ENCODE measurements at places on chromosomes 6 and 20.

- no peak overlapping the region for H3K4me3 ChIP-seq
- H3K27ac ChIP-seq: no peak overlapping the region
- DNase-seq: no peak
- H3K36me3 ChIP-seq: peaks cover 10% of the 10 kb centered on the region
- H3K27me3 ChIP-seq: no peaks in the 10 kb centered on the region
- H3K4me1 ChIP-seq: peaks cover 9% of the 10 kb centered on the region
These were observed 20.9 kb downstream of the MAP1LC3A start for GRCh38 chr20:34579191-34579978.

GRCh38 chr6:11788043-11788442 lies 9.4 kb upstream of the ADTRP start:
- no peaks in the 10 kb centered on the region for H3K27me3 ChIP-seq
- no peaks in the 10 kb centered on the region for H3K36me3 ChIP-seq
- H3K27ac ChIP-seq: no peak overlapping the region
- H3K4me3 ChIP-seq: no peak overlapping the region

DNA sequence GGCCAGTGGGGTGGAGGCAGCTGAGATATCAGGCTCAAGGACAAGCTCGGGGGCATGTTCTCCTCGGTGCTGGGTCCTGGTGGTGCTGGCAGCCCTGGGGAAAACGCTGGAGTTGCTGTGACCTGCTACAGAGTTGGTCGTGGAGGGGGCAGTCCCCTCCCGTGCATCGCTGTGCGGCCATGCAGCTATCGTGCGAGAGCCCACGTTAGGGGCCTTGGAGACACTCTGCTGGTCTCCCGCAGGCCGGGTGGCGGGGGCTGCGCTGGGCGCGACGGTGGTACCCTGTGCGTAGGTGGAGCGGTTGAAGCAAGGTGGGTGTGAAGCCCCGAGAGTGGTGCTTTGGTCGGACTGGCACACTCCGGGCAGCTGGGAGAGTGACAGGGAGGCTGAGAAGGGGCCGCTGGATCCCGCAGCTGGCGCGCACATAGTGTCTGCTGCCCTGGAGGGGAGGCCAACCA lies 12.0 kb downstream of the LRRN4 start:
- DNase-seq: no peak
- peaks cover 26% of the 10 kb centered on the region for H3K36me3 ChIP-seq
- no peak overlapping the region for H3K4me3 ChIP-seq
- H3K27me3 ChIP-seq: no peaks in the 10 kb centered on the region

- no peak overlapping the region for H3K27ac ChIP-seq
- H3K27me3 ChIP-seq: no peaks in the 10 kb centered on the region
- DNase-seq: no peak
- peaks cover 2% of the 10 kb centered on the region for H3K4me1 ChIP-seq
- no peak overlapping the region for H3K4me3 ChIP-seq
- H3K36me3 ChIP-seq: no peaks in the 10 kb centered on the region
These were observed 173.5 kb upstream of the RUNX2 start for GRCh38 chr6:45154679-45155078.

DNA sequence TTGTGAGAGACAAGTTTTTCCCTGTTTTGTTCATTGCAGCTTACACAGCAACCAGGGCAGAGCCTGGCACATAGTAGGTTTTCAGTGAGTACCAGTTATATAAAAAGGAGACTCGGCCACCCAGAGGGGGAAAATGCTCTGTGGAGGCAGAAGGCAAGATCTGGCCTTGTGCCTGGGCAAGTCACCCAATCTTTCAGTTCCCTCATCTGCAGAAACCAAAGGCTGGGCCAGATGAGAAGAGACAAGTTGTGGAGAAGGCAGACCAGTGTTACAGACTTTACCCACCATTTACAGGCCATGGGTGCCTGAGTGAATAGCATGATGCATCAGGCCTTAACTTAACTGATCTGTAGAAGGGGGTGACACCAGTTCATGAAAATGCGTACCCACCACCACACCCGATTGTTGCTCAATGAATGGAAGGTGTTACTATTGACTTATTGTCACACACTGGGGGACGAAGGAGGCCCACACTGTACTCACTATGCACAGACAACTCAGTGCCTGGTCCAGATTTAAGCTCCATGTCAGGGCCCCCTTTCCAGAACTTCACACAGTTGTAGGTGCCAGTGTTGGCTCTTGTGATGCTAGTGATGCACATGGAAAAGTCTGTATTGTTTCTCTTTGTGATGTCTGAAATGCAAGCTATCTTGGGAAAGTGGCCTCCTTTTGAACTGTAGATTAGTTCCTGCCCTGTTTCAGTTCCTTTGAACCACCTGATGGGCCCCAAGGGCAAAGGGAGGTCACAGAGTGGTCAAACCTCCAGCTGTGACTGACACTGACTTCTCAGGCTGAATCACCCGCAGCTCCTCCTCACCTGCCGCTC lies 64.3 kb upstream of the SIRPG start:
- H3K27me3 ChIP-seq: peaks cover 21% of the 10 kb centered on the region
- DNase-seq: no peak
- H3K27ac ChIP-seq: no peak overlapping the region
- no peak overlapping the region for H3K4me3 ChIP-seq
- H3K4me1 ChIP-seq: peaks cover 3% of the 10 kb centered on the region

GRCh38 chr20:1177680-1178079 lies 7.1 kb downstream of the TMEM74B start:
- peak overlapping the region; percentile 60 for H3K27ac ChIP-seq
- no peak overlapping the region for H3K4me3 ChIP-seq

GRCh38 chr6:35552285-35552917 lies 39.7 kb upstream of the TULP1 start:
- H3K36me3 ChIP-seq: peaks cover 2% of the 10 kb centered on the region
- no peak overlapping the region for H3K4me3 ChIP-seq
- H3K27ac ChIP-seq: no peak overlapping the region
- no peaks in the 10 kb centered on the region for H3K4me1 ChIP-seq

Measured in progenitor cell of endocrine pancreas (in vitro differentiated cells).